ENCODE measurements at places on chromosomes 1 and 21.

- no peak for DNase-seq
These were observed 102.7 kb upstream of the NGF start for GRCh38 chr1:115440733-115441132.

GRCh38 chr1:153324912-153325311 is 12.2 kb upstream of the PGLYRP3 start:
- no peak for DNase-seq

DNA sequence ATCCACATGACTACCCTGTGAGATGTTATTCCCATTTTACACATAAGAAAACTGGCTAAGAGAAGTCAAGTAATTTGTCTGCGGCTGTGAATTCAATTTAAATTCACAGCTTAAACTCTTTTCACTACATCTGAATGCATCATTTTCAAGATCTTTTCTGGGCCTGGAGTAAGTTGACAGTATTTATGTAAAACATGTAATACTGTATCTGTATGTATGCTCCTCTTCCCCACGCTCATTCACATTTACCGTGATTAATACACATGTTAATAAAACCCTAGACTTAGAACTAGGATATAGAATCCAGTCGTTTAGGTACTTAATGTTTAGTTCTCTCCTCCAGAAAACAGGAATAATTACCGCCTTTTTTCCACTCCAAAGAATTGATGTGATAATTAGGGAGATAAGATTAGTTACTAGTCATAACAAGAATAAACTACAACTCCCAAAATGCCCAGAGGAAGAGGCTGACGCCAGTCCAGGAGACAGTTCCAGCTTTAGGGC is 442 bp upstream of the PPP1R12B start:
- DNase-seq: no peak

DNA sequence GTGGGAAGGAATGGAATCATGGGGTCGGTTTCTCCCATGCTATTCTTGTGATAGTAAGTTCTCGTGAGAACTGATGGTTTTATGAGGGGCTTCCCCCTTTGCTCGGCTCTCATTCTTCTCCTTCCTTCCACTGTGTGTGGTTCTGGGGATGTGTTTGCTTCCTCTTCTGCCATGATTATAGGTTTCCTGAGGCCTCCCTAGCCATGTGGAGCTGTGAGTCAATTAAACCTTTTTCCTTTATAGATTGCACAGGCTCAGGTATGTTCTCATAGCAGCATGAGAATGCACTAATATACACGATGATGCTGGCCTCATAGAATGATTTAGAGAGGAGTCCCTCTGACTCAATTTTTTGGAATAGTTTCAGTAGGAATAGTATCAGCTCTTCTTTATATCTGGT is 195.4 kb upstream of the IVNS1ABP start:
- DNase-seq: no peak

GRCh38 chr1:244063498-244063897 is 12.4 kb downstream of the ZBTB18 start:
- DNase-seq: no peak

DNA sequence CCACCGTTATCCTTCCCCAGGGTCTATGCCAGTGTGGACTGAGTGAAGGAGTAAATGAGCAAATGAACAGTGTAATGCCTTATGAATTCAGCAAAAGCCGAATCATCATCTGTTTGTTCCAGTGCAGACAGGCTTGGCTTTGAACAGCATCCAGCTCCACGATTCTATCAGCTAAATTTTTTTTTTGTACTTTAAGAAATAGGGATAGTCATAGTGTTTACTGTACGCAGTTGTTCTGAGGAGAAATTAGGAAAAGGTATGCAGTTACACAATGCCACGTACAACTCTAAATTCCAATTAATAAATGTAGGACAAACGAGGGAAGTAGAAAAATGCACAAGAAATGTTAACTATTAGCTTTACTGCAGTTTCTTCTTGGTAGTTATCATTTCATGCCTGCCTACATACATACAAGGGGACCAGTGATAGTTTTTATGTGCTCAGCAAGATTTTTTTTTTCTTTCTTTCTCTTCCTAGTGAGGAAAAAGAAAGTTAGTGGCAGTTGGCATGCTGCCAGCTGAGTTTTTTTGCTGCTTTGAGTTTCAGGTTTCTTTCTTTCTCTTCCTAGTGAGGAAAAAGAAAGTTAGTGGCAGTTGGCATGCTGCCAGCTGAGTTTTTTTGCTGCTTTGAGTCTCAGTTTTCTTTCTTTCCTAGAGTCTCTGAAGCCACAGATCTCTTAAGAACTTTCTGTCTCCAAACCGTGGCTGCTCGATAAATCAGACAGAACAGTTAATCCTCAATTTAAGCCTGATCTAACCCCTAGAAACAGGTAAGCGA is at the start of gene IFI44L:
Gene IFI44L, plus strand, starts transcription at position 646 of the 777 bp plus-strand sequence. CDS start 7,468 bp downstream, outside the sequence.
- peak; percentile 42 for DNase-seq

DNA sequence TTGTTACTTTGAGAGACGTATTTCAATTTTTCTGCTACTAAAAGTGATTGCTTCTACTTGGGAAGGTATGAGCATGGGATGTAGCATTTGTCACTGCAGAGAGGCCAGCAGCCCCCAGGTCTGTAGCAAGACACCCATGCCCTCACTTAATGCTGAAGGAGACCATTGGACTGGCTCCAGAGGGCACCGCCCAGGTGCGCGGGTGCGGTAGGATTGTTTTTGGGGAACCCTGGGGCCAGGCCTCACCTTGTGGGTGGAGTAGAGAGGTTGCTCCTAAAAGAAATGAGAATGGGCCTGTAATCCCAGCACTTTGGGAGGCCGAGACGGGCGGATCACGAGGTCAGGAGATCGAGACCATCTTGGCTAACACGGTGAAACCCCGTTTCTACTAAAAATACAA is 30.6 kb upstream of the IFNGR2 start:
- no peak for DNase-seq

- DNase-seq: peak; percentile 76
These were observed 2.0 kb upstream of the LIN28A start for GRCh38 chr1:26408604-26409003.

GRCh38 chr1:158654571-158654970 is 31.9 kb downstream of the SPTA1 start:
- DNase-seq: no peak

- no peak for DNase-seq
These were observed 180.0 kb downstream of the KAZN start for GRCh38 chr1:14778541-14778897.

DNA sequence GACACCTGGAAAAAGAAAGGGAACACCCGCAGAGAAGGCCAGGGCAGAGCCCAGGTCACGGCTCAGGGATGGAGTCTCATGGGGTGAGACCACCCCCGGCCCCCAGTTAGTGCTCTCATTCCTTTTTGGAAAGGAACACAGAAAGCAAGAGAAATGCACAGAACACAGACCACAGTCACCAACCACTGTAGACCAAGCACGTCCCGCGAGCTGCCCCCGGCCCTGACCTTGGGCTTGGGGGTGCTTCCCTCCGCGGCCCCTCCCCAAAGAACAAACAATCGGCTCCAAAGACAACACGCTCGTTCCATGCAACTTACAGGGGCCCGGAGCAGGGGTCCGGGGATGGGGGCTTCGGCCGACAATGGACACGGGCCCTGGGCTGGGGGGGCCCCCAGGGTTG is 12.8 kb downstream of the CELF3 start:
- no peak for DNase-seq

GRCh38 chr1:214623430-214623829 is 20.4 kb downstream of the CENPF start:
- no peak for DNase-seq

DNA sequence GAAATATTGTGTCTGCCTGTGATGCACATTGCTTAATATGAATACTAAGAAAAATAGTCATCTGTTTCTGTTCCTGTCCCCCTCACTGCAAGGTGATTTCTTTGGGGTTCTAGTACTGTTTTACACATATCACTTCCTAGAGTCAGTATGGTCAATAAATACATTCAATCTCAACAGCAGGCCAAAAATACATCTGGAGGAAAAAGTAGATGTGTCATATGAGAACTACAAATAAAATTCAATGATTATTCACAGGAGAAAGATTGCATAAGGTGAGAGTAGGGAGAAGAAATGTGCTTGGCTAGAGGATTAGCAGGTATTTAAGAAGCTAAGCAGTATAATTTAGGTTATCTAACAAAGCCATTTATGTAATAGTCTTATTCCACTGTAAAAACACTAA is 45.3 kb upstream of the SAMSN1 start:
- DNase-seq: no peak

GRCh38 chr1:24586970-24587820 is 31.3 kb downstream of the NCMAP start:
- no peak for DNase-seq

DNA sequence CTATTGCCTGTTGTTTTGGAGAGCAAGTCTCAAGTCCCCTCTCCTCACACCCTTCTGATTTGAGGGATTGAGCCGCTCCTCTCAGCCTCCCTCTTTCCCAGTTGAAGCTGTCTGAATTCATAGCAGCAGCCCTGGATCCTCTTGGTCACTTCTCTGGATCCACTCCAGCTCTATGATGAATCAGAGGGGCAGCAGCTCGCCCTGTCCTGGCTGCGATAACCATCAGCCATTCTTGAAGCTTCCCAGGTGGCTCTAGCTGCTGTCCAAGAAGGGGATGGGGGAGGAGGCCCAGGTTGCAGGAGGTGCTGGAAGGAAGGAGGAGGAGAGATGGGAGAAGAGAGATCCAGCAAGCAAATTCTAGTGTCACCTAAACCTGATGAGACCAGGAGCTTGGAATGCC is 31.3 kb downstream of the WNT4 start:
- DNase-seq: no peak

DNA sequence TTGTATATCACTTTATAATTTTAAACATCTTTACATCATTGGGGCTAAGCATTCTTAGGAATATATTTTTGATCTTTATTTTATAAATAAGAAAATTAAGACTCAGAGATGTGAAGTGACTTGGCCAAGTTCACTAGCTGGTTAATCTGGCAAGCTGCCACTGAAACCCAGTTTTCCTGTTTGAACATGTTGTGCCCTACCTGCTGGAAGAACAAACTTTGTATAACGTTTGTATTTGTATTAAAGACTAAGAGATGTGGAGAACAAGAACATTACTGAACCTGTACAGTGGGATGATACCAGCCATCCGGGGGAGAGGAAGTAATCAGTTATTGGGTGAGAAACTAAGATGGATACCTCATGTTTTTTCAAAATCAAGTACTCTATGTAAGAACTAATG is 77.2 kb upstream of the SIPA1L2 start:
- no peak for DNase-seq

GRCh38 chr21:46421191-46421750 is 37.4 kb upstream of the DIP2A start:
- no peak for DNase-seq

DNA sequence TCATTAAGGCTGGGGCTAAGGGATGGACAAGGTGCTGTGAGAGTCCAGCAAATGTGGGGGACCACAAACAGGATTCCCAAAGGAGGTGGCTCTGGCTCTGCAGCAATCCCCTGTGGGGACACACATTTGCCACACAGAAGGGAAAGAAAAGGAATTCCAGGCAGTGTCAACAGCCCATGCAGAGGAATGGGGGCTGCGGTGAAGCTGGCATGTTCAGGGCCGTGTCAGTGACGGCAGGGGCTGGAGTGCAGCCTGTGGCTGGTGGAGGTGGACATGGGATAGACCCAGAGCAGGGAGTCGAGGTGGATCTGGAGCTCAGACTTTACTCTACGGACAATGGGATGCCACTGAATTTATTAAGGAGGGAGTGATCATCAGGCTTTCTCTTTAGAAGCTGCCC is 183.2 kb downstream of the TRABD2B start:
- DNase-seq: no peak

GRCh38 chr1:41734201-41734970 is 184.3 kb downstream of the HIVEP3 start:
- DNase-seq: no peak

- no peak for DNase-seq
These were observed 76.3 kb downstream of the KCNT2 start for GRCh38 chr1:196531737-196532524.

- no peak for DNase-seq
These were observed 8.7 kb upstream of the DUSP12 start for GRCh38 chr1:161740921-161741320.

GRCh38 chr1:206583707-206584648 is 28.3 kb downstream of the EIF2D start:
- peak; percentile 80 for DNase-seq

DNA sequence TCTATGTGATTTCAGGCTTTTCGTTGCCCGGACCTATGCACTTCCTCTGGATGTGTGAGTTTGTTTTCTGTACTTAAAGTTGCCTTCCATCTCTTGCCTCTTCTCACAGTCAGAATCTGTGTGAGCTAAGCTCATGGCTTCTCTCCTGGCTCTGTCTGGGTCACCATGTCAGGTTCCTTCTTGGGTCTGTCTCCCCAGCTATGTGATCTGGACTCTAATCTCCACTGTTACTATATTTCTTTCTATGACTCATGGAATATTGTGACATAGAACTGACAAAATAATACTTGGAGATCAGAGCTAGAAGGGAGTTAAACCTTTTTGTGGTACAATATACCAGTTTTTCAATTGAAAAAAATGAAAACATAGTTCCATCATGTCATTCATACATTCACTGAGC is 172.7 kb upstream of the FGGY start:
- DNase-seq: no peak

- no peak for DNase-seq
These were observed 178.6 kb downstream of the GPR52 start for GRCh38 chr1:174626031-174627025.

- DNase-seq: no peak
These were observed 3.8 kb upstream of the MUL1 start for GRCh38 chr1:20511518-20512428.

- DNase-seq: no peak
These were observed 477.2 kb upstream of the CAMK1G start for GRCh38 chr1:209106237-209106741.

- peak; percentile 3 for DNase-seq
These were observed 1.4 kb upstream of the SRRM1 start for GRCh38 chr1:24641646-24642151.

DNA sequence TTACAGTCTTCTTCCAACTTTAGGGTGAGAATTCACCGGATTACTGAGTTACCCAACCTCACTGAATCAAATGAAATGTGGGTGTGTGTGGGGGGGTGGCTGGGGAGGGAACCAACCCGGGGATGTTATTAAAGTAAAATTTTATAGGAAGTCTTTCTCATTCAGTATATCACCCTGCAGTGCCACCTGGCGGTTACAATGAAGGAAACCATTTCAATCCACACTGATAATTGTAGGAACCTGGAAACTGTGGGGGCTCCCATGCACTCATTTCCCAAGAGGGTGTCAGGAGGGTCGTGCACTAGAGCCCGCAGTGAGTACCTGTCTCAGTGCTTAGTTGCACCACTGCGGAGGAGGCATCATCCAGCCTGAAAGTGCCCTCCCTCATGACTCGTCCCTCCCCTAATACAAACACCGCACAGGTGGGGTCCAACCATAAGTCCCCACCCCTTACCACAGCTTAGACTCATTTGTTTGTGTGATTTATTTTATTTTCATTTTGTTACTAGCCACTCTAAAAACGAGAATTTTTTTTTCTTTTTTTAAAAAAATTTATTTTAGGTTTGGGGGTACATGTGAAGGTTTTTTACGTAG is 29.1 kb upstream of the IGSF5 start:
- DNase-seq: no peak

- DNase-seq: no peak
These were observed 22.0 kb downstream of the COL6A1 start for GRCh38 chr21:46003575-46004007.

- DNase-seq: no peak
These were observed 3.5 kb downstream of the GNAT2 start for GRCh38 chr1:109615879-109616278.
